ENCODE measurements at places on chromosomes 1 and 21.

DNA sequence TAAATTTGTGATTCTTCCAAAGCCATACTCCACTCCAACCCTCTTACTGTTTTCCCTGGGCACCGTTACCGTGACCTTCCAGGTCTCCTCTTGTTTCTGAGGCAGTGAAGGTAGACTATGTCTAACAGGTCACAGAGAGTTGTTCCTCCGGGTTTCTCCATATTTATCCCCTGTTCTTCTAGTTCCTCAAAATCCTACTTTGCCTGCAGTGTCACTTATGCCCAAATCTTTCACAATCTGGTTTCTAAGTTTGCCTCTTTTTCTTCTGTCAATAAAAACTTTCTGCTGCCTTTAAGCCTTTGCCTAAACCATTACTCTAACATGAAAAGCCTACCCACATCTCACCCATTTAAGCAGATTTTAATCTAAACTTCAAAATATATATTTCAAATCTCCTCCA, 87.7 kb downstream of the C4BPA start:
- DNase-seq = no peak

DNA sequence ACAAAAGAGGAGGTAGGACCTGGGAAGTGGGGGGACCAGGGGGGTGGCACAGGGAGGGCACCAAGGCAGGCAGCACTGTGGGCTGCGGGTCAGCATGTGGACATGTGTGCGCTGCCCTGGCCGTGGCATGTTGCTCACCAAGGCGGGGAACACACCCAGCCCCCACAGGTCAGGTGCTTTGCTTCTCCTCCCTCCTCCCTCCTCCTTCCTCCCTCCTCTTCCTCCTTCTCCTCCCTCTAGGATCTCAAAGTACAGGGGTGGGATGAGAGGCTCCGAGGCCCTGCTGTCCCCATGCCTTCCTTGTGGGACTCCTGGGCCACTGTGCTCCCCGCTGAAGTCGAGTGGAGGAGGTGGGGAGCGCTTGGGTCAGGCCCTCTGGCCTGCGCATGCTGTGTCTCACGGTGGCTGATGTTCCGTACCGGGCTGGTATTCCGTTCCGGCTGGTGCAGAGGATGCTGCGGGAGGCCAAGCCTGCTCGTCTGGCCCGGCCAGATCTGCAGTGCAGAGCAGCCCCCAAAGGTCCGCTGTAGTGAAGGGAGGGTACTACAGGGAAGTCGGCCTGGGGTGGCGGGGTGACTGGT, 26.6 kb downstream of the SPSB1 start:
- no peak for DNase-seq

DNA sequence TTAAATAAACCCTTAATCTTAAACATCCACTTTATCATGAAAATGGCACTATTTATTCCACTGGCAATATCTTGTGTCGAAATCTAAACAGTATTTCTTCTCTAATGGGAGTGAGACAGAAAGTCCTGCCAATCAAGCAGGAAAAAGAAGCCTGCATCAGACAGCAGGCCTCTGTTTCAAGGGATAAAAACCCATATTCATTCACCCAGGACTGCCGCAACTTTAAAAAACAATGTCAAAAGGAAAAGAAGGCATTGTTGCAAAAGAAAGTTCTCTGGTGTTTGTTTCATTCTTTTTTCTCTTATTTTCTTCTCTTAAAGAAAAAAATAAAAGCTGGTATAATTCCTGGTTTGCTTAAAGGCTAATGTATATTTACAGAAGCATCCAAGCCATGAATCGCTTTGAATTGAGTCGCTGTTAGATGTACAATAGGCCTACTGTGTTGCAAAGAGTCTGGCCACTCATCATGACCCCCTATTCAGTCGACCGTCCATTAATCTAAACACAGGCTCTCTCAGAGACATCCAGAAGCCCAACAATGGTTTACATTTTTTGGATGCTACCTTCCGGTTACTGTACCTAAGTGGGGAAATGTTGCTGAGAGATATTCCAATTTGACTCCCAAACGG, 48.7 kb upstream of the ZC3H11B start:
- DNase-seq = no peak

DNA sequence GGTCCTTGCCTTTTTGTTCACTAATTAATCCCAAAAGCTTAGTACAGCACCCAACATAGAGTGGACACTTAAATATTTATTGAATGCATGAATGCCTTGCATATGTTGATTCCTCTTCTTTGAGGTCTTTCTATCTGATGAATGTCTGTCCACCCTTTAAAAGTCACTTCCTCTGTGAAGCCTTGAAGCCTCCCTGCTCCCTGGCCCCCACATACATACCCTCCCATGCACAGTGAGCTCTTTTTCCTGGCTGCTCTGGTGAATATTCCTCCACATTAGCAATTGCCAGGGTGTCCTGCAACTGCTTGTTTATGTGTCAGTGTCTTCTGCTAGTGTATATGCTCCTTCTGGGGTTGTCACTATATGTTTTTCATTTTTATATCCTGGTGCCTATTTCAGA, 8.2 kb upstream of the FAM78B start:
- DNase-seq = no peak

DNA sequence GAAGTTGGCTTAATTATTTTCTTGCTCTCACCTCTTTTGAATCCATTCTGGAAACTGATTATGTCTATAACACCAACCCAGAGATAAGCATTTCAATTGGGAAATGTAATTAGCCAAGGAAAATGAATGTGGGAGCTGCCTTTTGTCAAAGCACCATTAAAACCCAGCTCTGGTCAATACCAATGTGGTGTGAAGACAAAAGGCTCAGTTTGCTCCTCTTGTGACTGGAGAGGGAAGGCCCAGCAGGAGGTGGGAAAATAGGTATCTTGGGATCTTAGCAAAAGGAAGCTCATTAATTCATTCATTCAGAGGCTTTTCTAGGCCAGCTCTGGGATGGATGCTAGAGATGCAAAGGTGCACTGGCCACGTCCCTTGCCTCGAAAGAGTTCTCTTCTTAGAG, 75.0 kb upstream of the SELENON start:
- no peak for DNase-seq

DNA sequence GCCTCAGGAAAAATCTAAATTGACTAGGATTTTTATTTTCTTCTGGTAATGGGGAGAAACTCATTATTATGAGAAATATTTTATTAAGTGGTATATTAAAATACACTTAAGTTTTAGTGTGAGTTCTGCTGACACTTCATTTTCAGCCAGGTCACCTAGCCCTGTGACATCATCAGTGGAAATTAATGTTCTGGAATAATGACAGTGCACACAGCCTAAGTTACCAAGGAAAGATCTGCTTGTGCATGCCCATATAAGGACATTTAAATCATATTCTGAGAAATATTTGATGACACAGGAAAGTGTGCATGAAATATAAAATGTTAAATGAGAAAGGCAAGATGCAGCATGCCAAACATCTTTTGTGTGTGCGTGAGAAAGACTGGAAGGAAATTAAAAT, 102.0 kb downstream of the KIF14 start:
- no peak for DNase-seq

- DNase-seq = no peak
Measured at GRCh38 chr21:17429936-17430335, 82.9 kb upstream of the CXADR start.

- no peak for DNase-seq
Measured at GRCh38 chr1:226690460-226690982, 48.6 kb downstream of the ITPKB start.

- DNase-seq = no peak
Measured at GRCh38 chr1:221696027-221696426, 45.9 kb downstream of the DUSP10 start.

- DNase-seq = no peak
Measured at GRCh38 chr1:239982762-239983161, 108.9 kb upstream of the FMN2 start.

DNA sequence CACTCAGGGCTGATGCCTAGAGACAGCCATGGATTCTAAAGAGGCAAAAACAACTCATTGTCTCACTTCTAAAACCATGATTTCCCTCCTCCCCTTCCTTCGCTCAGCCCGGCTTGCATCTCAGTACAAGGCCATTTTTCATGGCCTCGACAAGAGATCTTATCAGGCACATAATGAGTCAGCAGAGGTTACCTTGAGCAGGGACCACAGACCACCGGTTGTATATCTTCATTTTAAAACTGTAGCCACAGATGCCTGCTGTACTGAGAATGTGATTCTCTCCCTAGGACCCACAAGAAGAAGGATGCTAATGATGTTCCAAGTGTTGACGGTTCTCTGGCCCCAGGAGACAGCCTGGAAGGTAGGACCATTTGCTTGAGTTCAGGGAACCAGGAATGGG, 331.9 kb downstream of the AJAP1 start:
- no peak for DNase-seq

DNA sequence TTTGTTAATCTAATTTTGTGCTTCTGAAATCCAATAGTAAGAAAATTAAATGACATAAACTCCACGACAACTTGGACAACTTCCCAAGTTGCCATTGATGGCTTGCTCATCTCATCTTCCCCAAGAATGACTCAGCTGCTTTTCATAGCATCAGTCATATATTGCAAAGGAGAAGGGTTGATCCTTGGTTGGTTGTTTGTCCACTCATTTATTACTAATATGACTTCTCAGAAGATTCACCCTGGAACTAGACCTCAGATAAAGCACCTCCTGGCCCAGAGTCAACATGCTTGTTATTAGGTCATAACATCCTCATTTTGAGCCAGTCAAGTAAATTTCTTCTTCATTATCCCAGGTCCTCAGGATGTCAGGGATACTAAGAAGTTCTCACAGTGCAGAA, 2.3 kb upstream of the LCE3D start:
- DNase-seq = no peak

- DNase-seq = no peak
Measured at GRCh38 chr1:61460191-61460590, 264.8 kb downstream of the TM2D1 start.

DNA sequence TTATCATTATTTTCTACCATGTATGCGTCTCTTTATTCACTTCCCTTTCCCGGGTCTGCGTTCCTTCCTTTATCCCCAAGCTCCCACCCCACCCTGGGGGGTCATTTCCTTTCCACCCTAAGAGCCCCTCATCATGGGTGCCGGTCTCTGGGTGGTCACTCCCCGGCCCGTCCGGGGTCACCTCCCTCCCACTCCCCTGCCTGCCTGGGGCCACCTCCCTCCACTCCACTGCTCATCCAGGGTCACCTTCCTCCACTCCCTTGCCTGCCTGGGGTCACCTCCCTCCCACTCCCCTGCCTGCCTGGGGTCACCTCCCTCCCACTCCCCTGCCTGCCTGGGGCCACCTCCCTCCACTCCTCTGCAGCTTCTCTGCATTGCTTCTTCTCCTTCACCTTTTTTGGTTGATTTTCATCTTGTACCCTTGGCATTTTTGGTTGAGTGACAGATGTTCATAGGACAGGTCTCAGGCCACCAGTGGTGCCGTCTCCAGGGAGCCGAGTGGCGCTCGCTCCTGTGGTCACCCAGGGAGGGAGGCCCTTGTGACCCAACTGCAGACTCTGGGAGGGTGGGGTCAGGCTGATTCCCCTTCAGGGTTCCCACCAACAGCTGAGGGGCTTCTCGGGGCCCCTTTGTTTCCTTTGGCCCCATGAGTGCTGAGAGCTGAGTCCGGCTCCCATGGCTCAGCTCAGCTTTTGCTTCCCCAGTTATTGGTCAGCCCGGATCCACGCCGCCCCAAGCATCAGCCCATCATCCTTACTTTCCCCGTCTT, 48.6 kb upstream of the PCBP3 start:
- no peak for DNase-seq

- no peak for DNase-seq
Measured at GRCh38 chr21:45264146-45264911, 23.4 kb downstream of the POFUT2 start.

DNA sequence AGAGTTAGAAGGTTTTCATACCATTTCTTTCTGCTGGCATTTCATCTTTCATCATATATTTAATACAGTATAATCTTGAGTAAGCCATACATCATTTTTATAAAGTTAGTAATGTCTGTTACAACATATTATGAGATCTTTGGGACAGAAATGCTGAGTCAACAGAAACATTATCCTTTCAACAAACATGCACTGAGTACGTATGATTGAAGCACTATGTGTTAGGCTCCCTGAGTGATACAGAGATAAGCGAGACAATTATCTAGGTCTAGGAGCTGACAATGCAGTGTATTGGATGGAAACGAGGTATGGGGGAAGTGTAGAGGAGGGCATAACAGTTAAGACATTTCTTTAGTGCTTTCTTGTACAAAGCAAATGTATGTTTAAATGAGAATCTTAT, 19.7 kb upstream of the GPR52 start:
- no peak for DNase-seq

DNA sequence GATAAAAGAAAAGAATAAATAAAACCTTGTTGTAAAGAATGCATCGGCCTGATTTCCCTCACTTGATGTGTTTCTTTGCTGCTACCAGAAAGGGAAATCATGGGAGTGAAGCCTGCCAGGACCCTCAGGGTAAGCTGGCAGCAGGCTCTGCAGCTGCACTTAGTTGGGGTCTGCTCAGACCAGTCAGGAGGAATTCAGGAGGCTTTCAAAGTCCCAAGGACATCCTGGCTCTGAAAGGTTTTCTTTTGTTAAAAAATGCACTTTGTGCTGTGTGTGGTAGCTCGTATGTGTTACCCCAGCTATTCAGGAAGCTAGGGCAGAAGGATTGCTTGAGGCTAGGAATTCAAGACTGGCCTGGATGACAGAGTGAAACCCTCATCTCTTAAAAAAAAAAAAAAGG, 254.8 kb downstream of the ZNF648 start:
- no peak for DNase-seq

DNA sequence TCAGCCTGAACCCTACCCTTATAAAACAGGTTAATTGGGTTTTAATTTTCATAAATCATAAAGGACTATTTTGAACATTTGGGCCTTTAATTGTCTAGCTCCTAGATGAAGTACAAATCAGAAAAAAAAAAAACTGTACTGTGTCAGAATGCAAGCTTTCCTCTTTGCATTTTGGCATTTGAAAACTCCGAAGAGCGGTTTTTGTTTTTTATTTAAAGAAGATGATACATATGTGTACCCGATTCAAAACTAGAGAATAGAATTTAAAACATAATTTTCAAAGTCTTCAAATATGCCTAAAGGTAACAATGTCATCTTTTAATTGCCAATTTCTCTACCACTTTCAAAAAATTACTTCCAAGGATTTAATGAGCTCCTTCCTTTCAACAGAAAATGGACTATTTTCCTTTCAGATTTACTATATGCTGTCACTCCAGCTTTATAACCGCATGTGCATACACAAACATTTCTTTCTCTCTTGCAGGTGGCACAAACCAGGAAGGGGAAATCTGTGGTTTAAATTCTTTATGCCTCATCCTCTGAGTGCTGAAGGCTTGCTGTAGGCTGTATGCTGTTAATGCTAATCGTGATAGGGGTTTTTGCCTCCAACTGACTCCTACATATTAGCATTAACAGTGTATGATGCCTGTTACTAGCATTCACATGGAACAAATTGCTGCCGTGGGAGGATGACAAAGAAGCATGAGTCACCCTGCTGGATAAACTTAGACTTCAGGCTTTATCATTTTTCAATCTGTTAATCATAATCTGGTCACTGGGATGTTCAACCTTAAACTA, 33.7 kb downstream of the MRPL39 start:
- DNase-seq = no peak

DNA sequence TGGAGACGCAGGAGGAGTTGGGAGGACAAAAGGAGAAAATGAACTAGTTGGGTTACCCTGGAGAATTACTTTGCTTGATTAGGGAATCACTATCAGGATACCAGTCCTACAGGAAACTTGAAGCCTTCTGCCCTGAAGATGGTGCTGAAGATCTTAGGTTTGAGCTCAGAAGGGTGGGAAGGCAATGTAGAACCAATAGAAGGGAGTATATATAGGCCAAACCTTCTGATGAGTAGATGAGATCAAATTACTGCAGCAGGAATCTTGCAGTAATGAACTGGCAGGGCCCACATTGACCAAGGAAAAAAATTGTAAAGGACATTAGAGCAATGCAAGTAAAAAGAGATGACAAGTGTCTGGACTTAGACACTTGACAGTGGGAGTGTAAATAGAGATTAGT, 116.3 kb upstream of the CACYBP start:
- DNase-seq = no peak
